Stimulated activated CD8-positive, alpha-beta memory T cell treated with anti-CD3 and anti-CD28 coated beads, Interleukin-2, amount 100 ng/mL, for 48 hours (primary cell): ENCODE measurements at places on chromosomes 2 and 18.

DNA sequence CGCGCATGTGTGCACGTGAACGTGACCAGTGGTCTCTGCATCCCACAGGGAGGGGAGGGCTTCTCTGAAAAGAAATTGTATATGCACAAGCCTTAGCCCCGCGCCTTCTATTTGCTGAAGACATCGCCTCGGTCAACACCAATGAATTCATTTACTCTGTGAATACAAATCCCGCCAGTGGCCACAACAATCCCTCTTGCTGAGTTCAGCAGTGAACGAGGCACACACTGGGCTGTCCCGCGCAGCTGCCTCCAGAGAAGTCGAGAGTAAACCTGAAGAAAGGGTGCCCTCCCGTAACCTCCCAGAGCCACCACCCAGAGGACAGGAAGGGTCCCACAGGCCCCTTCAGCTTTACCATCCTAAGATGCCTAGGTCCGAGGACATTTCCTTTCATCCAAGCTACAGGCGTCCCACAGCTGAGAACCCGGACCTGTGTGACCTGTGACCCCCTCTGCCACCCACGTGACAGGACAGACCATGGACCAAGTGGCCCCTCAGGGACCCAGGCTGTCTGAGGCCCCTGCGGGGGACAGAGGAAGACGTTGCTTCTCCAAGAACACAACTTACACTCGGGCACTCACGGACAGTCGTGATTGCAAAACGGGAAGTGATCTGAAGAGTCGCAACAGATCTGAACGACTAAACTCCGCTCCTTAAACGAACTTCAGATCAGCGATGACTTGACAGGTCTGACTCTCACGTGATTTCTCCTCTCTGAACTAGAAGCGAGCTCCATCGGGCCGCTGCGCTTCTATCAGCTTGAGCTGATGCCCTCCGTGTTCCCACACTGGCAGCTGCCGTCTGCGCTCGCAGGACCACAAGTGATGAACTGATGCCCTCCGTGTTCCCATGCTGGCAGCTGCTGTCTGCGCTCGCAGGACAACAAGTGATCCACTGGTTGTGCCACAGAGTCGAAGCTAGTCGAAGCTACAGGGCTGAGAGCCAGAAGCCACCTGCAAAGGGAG lies 92.7 kb downstream of the ZNF516 start:
- no peak for DNase-seq

GRCh38 chr18:76537621-76538020 lies 42.6 kb upstream of the ZNF516 start:
- no peak for DNase-seq

- no peak for DNase-seq
Measured at GRCh38 chr2:216202626-216203250, 93.6 kb downstream of the XRCC5 start.

GRCh38 chr2:218223046-218223445 lies 6.1 kb downstream of the ARPC2 start:
- no peak for DNase-seq

DNA sequence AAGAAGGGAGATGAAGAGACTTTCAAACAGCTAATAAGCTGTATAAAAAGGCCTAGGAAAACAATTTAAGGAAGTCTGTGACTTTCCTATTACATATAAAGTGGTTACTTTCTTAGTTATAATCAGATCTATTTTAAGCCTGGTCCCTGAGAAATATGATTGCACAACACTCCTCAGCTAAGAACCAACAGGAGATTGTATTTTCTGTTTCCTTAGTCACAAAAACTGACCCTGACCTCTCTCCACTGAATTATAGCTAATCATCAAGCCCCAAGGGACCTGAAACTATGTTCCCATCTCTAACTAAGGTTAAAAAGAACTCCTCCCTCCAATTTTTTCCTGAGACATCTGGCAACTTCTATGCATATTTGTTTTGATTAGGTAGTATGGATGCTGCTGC lies 106.9 kb downstream of the ROCK1 start:
- DNase-seq, result no peak

DNA sequence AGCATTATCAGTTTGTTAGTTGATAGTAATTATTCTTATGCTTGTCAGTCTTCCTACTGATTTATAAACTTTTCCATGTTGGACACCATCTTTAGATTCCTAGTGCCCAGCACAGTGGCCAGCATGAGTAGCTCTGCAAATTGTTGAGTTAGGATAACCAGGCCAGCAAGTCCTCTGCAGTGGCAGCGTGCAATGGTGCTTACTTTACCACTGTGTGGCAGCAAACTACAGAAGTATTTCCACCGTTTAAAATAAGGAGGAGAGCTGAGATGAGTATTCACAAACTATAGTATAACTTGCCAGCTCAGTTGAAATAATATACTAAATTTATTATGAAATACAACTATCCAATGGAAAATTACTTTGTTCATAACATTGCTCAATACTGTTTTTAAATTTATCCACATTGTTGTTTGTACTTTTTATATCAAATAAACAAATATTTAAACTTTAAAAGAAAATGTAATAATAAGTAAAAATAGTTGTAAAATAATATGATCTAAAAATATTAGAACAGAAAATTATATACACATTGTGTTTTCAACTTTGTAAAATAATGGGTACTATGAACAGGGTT lies 9.3 kb upstream of the THADA start:
- DNase-seq, result no peak

DNA sequence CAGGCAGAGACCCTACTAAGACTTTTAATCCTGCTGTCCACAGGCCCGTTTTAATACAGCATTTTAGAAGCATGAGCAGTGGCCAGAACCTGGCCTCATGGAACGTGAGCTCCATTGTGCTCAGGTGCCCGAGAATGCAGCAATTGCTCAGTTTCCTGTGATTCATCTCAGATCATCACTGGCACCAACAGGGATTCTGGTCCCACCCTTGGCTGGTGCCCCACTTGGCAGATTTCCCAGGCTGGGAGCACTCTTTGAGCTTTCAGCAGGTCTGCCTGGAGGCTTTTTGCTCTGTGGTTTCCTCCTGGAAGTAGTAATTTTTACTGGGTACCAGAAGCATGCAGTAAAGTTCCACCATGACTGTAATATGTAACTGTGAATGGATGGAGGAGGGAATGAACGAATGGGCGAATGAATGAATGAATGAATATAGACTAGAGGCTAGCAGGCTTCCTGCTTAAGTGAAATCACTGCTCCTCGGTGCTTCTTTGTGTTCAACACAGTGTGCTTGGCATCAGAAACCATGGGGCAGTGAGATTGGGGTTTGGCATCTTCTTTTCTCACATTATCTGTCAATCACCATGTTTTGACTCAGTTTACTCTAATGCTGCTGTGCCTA lies 312.9 kb downstream of the PRKCE start:
- DNase-seq, result no peak
